ENCODE measurements at places on chromosomes 3 and 15.

- DNase-seq: peak; percentile 41
These were observed 37.9 kb downstream of the RPL39L start for GRCh38 chr3:187101184-187102072.

DNA sequence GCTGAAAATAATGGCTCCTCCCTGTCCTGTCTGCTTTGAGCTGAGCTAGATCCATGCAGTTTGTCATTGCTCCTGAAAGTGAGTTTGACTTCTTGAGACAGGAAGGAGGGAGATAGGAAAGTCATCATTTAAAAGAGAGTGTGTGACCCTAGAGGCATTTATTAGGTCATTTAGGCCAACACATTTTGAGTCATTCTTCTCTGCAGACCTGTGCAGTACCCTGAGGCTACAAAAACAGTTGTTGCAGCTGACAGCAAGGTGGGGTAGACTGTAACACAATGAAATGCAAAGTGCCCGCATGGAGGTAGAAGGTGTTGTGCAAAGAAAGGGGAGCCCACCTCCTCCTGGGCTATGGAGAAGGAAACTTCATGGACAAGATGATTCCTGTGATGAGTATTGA is 102.8 kb upstream of the PFN2 start:
- DNase-seq: no peak

- no peak for DNase-seq
These were observed 45.3 kb upstream of the SEC22A start for GRCh38 chr3:123156276-123156995.

- no peak for DNase-seq
These were observed 2.3 kb downstream of the TPM1 start for GRCh38 chr15:63044645-63045464.

DNA sequence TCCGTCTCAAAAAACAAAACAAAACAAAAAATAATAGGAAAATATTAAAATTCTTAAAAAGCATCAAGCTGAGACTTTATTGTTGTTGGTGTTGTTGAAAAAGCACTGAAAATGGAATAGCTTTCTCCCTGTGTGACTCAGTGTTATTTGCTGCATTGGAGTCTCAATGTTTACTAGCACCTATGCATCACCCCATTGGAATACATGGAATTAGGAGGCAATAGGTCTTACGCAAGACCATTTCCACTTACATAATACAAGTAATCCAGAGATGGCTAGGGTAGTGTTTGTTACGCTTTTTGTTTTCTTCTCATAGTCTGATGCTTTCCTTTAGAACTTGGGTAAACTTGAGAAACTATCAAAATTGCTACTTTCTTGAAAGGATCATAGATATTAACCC is 15.2 kb downstream of the GXYLT2 start:
- no peak for DNase-seq

- DNase-seq: peak; percentile 50
These were observed 1.5 kb downstream of the MGA start for GRCh38 chr15:41661518-41662225.

GRCh38 chr3:171991166-171991565 is 48.2 kb upstream of the FNDC3B start:
- DNase-seq: no peak

DNA sequence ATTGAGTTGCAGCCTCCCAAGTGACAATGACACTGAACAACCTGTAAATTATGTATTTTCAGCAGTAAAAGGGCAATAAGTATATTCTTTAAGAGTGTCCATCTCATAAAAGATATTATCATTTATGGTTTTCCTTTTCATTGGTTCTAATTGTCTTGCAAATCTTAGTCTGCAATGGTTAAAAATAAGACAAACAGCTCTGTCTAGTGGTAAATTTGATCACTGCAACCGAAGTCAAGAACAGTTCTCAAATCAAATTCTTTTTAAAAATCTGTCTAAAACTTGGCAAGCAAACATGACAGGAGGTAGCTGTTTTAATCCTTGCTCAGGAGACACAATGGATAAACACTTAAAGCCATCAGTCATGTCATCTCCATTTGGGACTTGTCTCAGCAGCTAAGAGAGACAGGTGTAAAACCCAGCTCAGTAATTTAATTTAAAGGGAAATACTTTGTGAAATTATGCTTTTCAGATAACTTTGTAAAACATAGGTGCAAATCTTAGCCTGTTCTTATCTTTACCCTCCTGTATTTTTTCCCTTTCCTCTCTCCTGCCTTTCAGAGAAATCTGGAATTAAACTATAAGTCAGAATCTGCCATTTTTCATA is 150.3 kb upstream of the ARHGEF26 start:
- no peak for DNase-seq

DNA sequence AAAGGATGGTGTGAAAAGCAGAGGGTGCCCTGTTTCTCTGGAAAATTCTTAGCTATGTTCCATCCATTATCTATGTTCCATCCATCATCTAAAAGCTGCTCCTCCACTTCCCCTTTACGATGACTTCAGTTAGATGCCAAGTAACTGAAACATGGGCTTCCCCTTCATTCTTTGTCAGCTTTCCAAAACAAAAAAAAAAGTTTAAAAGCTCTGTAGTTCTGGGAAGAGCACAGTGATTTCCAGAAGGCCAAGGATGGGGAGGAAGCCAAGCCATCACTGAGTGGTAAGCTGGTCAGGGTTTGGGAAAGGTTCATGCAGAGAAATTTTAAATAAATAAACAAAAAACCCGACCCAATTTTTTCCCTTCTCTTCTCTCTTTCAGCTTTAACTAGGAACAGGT is 111.5 kb downstream of the CFAP44 start:
- DNase-seq: no peak

DNA sequence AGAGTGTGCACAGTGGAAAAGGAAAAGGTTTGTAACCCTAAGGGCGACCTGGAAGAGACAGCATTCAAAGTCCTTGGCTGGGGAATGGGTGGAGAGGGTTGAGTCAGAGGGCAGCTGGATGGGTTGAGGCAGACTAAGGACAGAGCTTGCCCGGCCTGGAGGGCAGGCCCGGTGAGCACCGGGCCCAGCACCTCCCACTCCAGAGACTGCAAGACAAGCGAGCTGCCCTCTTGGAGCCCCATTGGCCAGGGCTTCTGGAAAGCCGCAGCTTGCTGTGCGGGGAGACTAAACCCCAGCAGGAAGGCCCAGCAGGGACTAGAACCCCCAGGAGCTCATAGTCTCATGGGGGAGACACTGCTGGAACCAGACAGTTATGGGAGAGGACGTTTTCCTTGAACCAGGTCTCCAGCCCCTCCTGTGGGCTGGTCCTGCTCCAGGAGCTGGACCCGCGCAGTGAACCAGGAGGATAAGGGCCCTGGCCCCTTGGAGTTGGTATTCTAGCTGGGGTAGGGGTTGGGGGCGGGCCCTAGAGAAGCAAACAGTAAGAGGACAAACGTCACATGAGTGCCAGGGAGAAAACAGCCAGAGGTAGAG is 59.1 kb downstream of the RGMA start:
- DNase-seq: no peak

- no peak for DNase-seq
These were observed 99.9 kb downstream of the TLE3 start for GRCh38 chr15:69997813-69998212.

DNA sequence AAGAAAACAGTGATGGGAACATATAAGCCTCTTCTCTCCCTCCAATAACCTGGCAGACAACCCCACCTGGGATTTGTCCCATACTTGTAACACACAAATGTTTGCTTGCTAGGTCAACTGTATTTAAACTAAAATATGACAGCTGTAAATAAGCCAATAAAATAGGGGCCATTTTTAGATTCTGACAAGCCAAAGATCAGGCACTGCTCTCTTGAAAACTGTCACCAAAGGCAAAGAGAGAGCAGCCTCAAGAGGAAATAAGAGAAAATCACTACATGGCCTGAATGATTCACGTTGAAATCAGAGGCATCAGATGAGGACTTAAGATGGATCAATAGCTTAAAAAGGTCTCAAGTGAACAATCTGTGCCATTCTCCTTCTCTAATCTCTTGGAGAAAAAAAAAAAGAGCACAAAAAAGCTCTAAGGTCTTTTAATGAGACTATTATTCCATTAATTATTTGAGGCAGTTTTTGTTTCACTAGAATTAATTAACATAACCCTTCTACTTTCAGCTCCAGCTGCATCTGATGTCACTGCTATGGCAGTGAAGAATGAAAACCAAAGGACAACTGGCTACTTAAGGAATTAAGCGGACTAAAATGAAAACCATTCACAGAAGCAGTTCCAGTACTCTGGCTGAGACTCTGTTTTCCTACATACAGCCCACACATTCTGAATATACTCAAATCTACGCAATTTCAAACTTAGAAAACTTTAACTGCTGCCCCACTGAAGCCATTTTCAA is 19.0 kb downstream of the MYO5A start:
- DNase-seq: no peak

DNA sequence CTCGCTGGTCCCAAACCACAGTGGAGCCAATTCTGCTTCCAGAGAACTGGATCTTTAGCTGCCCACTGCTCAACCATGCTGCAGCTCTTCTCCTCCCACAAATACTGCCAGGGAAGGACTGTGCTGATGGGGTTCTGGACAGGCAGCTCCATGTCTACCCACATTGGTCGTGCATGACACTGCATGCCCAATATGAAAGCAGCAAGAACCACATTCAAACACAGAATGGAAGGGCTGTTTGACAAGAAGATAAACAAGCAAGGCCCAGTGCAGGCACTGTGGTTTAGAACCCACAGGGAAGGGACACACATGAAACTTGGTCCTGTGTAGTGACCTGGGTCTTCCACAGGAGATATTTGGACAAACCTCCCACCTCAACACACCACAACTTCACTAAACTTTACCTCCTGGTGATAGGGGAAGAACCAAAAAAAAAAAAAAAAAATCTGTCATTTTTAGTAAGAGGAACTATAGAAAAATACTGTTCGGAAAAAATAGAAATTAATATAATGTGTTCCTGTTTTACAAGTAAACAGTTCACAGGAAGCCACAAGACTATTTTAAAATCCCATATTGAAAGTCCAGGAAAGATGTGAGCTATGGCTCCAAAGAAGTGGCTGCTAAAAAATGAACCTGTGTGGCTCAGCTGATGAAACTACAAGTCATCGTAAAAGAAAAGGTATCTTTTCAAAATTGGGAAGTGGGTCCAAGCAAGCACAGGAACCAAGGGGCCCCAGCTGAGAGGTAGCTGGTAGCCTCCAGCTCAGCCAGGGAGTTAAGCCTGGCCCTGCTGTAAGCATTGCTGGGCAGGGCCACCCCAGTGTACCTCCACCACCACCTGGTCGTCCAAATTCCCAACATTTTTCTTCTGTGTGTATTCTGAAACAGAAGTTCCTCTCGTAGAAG is 77.7 kb upstream of the ACAN start:
- no peak for DNase-seq

- DNase-seq: no peak
These were observed 129.2 kb upstream of the COL8A1 start for GRCh38 chr3:99509224-99509623.

- no peak for DNase-seq
These were observed 116.9 kb upstream of the RAD18 start for GRCh38 chr3:9080163-9080562.

- no peak for DNase-seq
These were observed 35.4 kb upstream of the CORO2B start for GRCh38 chr15:68543165-68544008.

DNA sequence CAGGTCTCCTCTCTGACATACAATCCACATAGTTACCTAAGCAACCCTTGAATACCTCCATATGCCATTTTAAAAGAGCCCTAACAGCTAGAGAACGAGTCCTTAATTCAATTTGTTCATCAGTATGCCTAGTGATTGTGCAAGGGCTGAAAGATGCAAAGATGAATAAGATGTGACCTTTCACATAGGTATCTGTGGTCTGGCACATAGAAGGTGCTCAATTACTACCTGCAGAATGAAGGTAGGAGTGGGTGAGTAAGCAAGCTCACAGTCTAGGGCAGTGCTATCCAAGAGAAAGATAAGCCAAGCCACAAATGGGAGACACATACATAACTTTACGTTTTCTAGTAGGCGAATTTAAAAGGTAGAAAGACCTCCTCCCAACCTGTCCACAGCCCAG is 157.9 kb downstream of the OSBPL10 start:
- no peak for DNase-seq

DNA sequence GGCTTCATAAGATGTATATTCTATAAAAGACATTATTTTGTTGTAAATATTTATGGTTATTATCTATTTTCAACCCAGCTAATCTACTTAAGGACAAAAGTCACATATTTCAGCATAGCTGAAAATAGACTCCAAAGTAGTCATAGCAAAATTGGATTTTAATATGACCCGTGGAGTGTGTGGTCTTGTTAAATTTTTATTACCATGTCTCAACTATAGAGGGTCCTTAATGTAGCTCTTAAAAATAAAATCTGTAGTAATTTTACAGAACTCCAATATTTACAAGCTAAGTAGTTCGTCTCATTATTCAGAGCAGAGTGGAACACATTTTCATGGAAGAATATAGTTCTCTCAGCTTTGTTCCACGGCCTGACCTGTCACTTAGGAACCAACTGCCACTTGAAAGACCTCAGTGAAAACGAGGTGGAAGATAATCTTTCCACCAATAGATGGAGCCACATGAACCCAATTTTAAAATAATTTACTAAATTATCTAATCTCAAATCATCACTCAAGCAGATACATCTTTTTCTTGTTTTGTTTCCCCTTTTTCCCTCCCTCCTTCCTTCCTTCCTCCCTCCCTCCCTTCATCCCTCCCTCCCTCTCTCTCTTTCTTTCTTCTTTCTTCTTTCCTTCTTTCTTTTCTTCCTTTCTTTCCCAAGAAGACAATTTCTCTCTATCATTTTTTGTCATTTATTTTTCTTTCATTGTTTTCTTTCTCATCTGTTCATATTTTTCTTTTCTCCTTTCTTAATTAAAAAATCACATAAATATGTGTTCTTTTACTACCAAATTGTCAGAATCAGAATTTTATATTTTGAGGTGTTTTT is 97.2 kb downstream of the CLDN1 start:
- DNase-seq: no peak

DNA sequence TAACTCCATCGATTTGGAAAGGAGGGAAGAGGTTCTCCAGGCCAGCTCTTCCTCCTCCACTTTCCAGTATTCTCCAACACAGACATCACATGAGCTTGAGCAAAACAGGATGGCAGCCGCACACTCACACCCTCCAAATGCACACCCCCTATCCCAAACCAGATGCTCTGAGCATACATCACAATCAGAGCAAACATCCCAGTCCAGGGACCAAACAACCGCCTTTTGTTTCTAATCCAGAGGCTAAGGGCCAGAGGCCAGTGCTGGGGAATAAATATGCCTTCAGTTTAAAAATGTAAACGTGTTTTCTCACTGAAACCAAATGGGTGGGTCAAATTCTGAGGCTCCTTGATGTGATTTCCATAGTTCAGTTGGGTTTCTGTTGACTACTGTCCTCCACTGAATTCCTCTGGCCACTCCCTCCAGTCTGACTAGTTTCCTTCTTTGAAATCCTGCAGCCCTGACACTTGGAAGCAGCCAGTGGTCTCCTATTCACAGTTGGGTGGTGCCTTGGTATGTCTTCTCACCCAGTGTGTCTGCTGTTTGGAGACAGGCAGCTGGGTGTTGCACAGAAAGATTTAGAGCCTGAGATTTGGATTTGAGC is 19.2 kb upstream of the MFGE8 start:
- DNase-seq: no peak

- DNase-seq: no peak
These were observed 23.3 kb downstream of the CFAP161 start for GRCh38 chr15:81157195-81157938.
